ENCODE measurements at places on chromosomes 5 and 9. TPM values are rescaled to one million over a fixed set of nuclear protein-coding genes. Genes with fewer than 3 reads are reported as not detected.

The PRLR gene
- total RNA-seq = 1.1 TPM

The TMEM232 gene
- total RNA-seq = 11.3 TPM

The LARP1 gene
- total RNA-seq = 163 TPM

The SLC4A9 gene
- not detected for total RNA-seq

The GADD45G gene
- total RNA-seq = 28.4 TPM

The DAPK1 gene
- 39.1 TPM for total RNA-seq

- no peak overlapping the region for H3K27ac ChIP-seq
- no peaks in the 10 kb centered on the region for H3K36me3 ChIP-seq
- no peaks in the 10 kb centered on the region for H3K4me1 ChIP-seq
- H3K27me3 ChIP-seq = no peaks in the 10 kb centered on the region
- DNase-seq = peak; percentile 26
Observed at GRCh38 chr9:123642291-123643278, 286.6 kb downstream of the CRB2 start.

- H3K36me3 ChIP-seq = no peaks in the 10 kb centered on the region
- no peak for DNase-seq
- no peak overlapping the region for H3K4me3 ChIP-seq
- H3K4me1 ChIP-seq = no peaks in the 10 kb centered on the region
- H3K27ac ChIP-seq = no peak overlapping the region
Observed at GRCh38 chr9:88237991-88238571, 99.8 kb upstream of the SPATA31C2 start.

- DNase-seq = peak; percentile 32
- H3K4me1 ChIP-seq = no peaks in the 10 kb centered on the region
- no peak overlapping the region for H3K27ac ChIP-seq
- peak overlapping the region; percentile 13 for H3K4me3 ChIP-seq
- no peaks in the 10 kb centered on the region for H3K36me3 ChIP-seq
Observed at GRCh38 chr5:174735498-174736330, 11.3 kb downstream of the MSX2 start.

- H3K27me3 ChIP-seq = no peaks in the 10 kb centered on the region
- H3K4me3 ChIP-seq = peak within 1 kb of the TSS; percentile 48
- H3K36me3 ChIP-seq = no peaks in the 10 kb centered on the region
- no peaks in the 10 kb centered on the region for H3K4me1 ChIP-seq
- H3K27ac ChIP-seq = peak within 1 kb of the TSS; percentile 92
- DNase-seq = peak; percentile 76
Observed at GRCh38 chr5:79689541-79690466, at the start of gene CMYA5. CMYA5 (plus strand) TSS chr5:79689836; CDS start chr5:79689908, 72 bp downstream.

DNA sequence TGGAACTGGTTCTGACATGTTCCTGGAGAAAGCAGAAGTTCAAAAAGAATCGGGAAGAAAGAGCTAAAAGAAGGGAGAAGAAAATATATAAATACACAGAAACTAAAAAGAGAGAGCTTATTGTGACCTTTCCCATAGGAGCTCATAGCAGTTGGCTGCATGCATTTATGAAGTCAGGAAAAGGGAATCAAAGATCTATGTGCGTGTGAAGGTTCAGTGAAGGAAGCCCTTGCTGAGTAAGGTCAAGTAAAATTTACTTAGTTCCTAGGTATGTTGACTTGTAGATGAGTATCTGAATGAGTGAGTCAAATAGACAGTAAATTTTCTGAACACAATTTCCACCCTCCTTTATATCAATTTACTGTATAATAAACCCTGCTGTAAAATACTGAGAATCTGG lies 632.5 kb downstream of the SLCO4C1 start:
- H3K27ac ChIP-seq = no peak overlapping the region
- no peaks in the 10 kb centered on the region for H3K27me3 ChIP-seq
- no peak overlapping the region for H3K4me3 ChIP-seq
- H3K36me3 ChIP-seq = no peaks in the 10 kb centered on the region

- H3K27ac ChIP-seq = no peak overlapping the region
- no peaks in the 10 kb centered on the region for H3K4me1 ChIP-seq
- no peaks in the 10 kb centered on the region for H3K27me3 ChIP-seq
- no peaks in the 10 kb centered on the region for H3K36me3 ChIP-seq
- no peak for DNase-seq
Observed at GRCh38 chr9:15304632-15305031, 2.4 kb downstream of the TTC39B start.

GRCh38 chr9:18185196-18185595 lies 288.8 kb upstream of the ADAMTSL1 start:
- no peak overlapping the region for H3K4me3 ChIP-seq
- DNase-seq = no peak
- no peaks in the 10 kb centered on the region for H3K36me3 ChIP-seq
- no peaks in the 10 kb centered on the region for H3K4me1 ChIP-seq
- no peaks in the 10 kb centered on the region for H3K27me3 ChIP-seq
- H3K27ac ChIP-seq = no peak overlapping the region

GRCh38 chr5:168031614-168032013 lies 259.8 kb upstream of the WWC1 start:
- H3K36me3 ChIP-seq = no peaks in the 10 kb centered on the region
- no peak overlapping the region for H3K27ac ChIP-seq
- H3K27me3 ChIP-seq = peaks cover 3% of the 10 kb centered on the region
- no peak overlapping the region for H3K4me3 ChIP-seq
- DNase-seq = no peak

GRCh38 chr5:2187156-2187555 lies 304.4 kb upstream of the IRX4 start:
- H3K27ac ChIP-seq = no peak overlapping the region
- no peaks in the 10 kb centered on the region for H3K27me3 ChIP-seq
- no peaks in the 10 kb centered on the region for H3K36me3 ChIP-seq

DNA sequence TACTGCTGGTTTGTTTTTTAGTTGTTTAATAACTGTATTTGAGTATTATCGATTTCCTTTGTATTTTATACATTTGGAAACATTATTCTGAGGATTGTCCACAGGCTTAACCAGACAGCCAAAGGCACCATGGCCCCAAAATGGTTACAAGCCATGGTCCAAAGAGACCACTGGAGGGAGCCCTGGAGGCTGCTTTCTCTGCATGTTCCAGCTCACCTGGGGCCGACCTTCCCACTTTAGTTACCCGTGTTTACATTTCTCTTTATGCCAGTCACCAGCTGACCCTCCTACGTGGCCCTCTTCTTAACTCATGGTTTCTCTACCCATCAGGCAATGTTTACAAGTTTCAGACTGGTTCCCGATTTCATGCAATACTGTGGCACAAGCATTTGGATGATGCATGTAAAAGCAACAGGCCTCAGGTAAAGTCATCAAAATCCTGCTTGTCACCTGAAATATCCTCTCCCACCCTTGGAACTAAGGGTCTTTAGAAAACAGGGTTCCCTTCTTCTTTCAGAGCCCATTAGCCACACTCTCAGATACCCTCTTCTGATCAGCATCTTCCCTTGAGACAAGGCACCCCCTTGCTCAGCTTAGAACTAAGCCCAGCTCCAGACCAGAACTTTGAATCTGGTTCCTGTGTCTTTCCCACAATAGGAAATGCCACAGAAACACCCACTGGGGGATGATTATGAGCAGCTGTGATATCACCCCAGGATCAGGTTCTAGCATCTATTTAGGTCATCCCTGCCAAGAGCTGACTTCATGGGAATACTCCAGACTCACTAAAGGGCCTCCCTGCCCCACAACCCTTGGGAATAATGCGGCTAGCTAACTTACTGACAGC lies 49.9 kb upstream of the GARNL3 start:
- peak; percentile 71 for DNase-seq
- no peak overlapping the region for H3K4me3 ChIP-seq
- H3K36me3 ChIP-seq = no peaks in the 10 kb centered on the region
- H3K27ac ChIP-seq = no peak overlapping the region

DNA sequence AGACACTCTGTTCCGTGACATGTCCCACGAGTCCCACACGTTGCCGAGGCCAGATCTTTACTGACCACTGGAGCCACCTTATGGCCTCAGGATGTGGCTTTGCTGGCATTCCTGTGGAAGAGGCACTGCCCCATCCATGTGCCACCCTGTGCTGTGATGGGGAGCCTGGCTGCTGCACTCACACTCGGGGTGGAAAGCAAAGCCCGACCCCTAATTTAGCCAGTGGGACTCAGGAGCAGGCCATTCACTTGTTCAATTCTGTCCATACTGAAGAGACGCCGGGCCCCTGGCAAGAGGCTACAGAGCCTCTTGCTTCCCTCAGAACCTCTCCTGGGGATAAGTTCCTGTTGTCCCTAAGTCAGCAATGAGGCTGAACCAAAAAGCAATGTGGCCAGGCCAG lies 18.6 kb upstream of the CEP72 start:
- peaks cover 18% of the 10 kb centered on the region for H3K27me3 ChIP-seq
- no peak overlapping the region for H3K27ac ChIP-seq
- H3K4me1 ChIP-seq = no peaks in the 10 kb centered on the region
- no peak overlapping the region for H3K4me3 ChIP-seq
- no peaks in the 10 kb centered on the region for H3K36me3 ChIP-seq

- H3K36me3 ChIP-seq = no peaks in the 10 kb centered on the region
- no peaks in the 10 kb centered on the region for H3K4me1 ChIP-seq
- H3K27me3 ChIP-seq = no peaks in the 10 kb centered on the region
- no peak for DNase-seq
Observed at GRCh38 chr5:39176759-39177630, 42.4 kb downstream of the FYB1 start.

DNA sequence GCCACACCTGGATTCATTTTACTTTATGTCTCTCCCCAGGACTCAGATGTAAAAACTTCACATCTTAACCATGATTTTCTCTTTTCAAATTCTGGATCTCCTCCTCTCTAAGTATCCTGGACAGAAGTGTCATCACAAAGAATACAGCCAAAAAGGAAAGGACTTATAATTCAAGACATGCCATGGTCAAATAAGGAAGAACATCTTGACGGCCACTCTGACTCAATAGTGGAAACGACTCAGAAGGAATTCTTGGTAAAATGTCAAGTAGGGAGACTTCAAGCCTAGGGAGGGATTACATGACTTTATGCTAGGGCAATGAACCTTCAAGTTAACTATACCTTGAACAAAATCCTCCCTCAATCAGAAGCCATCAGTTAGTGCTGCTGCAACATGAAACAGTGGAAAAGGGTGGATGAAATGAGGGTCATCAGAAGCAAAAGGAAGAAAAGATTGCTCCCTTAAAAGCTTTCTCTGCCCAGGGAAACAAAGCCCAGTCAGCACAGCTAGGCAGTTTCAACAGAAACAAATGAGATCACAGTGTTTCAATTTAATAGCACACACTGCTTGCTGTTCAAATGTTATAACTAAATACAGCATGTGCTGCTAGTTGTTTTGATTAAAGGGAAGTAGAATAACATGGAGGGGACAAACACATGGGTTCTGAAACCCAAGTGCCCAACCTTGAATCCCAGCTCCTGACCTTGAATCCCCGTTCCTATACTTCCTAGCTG lies 101.4 kb downstream of the LPAR1 start:
- H3K4me3 ChIP-seq = no peak overlapping the region
- no peaks in the 10 kb centered on the region for H3K4me1 ChIP-seq
- H3K27ac ChIP-seq = peak overlapping the region; percentile 60
- no peaks in the 10 kb centered on the region for H3K36me3 ChIP-seq

GRCh38 chr5:2006971-2007291 lies 124.2 kb upstream of the IRX4 start:
- no peak for DNase-seq
- no peak overlapping the region for H3K4me3 ChIP-seq
- H3K27ac ChIP-seq = no peak overlapping the region
- no peaks in the 10 kb centered on the region for H3K27me3 ChIP-seq
- no peaks in the 10 kb centered on the region for H3K4me1 ChIP-seq

GRCh38 chr5:89232139-89232603 lies 349.2 kb upstream of the MEF2C start:
- no peaks in the 10 kb centered on the region for H3K4me1 ChIP-seq
- no peak overlapping the region for H3K27ac ChIP-seq
- DNase-seq = no peak
- H3K4me3 ChIP-seq = no peak overlapping the region
- H3K36me3 ChIP-seq = no peaks in the 10 kb centered on the region

DNA sequence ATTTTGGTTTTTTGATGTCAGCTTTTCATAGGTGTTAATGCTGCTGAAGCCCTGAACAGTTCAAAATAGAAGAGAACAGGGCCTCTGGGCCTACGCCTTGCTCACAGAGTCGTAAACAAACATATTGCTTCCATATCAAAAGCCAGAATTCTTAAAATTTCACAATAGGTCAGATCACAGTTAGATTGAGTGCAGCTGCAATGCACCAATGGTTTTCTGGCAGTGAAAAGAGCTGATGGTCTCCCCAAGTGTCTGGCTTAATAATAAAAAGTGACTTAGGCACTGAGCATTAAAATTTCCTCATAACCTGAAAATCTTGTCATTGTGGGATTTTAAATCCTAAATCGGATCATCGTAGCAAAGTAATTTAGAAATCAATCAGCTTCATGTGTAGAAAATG lies 493.0 kb downstream of the CAAP1 start:
- no peak for DNase-seq
- no peak overlapping the region for H3K4me3 ChIP-seq
- no peaks in the 10 kb centered on the region for H3K4me1 ChIP-seq

DNA sequence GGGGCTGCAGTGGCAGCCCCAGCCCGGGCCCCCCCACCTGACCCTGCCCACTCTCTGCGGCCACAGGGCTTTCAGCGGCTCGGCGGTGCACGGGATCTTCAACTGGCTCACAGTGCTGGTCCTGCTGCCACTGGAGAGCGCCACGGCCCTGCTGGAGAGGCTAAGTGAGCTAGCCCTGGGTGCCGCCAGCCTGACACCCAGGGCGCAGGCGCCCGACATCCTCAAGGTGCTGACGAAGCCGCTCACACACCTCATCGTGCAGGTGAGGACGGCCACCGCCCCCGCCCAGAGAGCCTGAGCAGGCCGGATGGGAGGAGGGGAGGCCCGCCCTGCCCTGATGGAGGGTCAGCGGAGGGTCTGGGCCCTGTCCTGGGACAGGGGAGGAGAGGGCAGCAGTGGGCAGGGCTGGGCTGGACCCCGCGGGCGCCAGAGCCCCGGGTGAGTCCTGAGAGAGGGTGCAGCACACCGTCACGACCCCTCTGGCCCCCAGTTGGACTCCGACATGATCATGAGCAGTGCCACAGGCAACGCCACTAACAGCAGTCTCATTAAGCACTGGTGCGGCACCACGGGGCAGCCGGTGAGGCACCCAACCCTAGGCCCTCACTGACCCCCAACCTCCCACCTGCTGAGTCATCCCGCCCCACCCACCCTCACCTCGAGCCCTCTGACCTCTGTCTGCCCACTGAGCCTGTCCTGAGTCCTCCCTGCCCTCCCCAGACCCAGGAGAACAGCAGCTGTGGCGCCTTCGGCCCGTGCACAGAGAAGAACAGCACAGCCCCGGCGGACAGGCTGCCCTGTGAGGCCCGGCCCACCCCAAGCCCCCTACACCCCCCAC lies 2.7 kb downstream of the SLC34A3 start:
- DNase-seq = no peak
- no peak overlapping the region for H3K4me3 ChIP-seq
- H3K27ac ChIP-seq = no peak overlapping the region
- peaks cover 23% of the 10 kb centered on the region for H3K4me1 ChIP-seq

GRCh38 chr9:806285-807156 lies 35.0 kb upstream of the DMRT1 start:
- DNase-seq = no peak
- H3K4me1 ChIP-seq = peaks cover 11% of the 10 kb centered on the region
- no peak overlapping the region for H3K4me3 ChIP-seq

DNA sequence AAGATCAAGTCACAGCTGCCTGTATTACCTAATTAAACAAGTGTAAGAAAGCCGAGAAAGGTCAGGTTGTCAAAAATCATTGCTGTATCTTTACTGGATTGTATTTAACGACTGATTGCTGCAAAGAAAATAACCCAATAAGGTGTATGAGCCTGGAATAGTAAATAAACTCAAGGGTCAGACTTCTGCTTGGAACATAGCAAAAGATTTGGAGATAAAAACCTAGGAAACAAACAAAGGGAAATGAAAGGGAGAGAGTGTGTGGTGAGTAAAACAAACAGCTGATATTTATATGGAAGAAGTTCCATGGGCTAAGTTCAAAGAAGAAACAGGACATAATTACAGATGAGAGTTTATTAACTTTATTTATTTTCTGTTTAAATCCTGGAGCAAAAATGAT lies 354.0 kb downstream of the TLR4 start:
- no peaks in the 10 kb centered on the region for H3K27me3 ChIP-seq
- H3K4me3 ChIP-seq = no peak overlapping the region
- H3K4me1 ChIP-seq = no peaks in the 10 kb centered on the region
- H3K27ac ChIP-seq = no peak overlapping the region
